Ureter (tissue), 1 donor: ENCODE measurements at places on chromosomes 5 and 9. TPM values are rescaled to one million over a fixed set of nuclear protein-coding genes. Genes with fewer than 3 reads are reported as not detected.
A peak's percentile ranks its signal among the peaks of the same experiment; 100 is the strongest.

GRCh38 chr5:54705994-54706653 lies 188.6 kb downstream of the SNX18 start:
- no peak for DNase-seq

GRCh38 chr9:135228983-135229625 lies 141.6 kb downstream of the OLFM1 start:
- DNase-seq, result no peak

The GMCL2 gene
- total RNA-seq, result not detected

DNA sequence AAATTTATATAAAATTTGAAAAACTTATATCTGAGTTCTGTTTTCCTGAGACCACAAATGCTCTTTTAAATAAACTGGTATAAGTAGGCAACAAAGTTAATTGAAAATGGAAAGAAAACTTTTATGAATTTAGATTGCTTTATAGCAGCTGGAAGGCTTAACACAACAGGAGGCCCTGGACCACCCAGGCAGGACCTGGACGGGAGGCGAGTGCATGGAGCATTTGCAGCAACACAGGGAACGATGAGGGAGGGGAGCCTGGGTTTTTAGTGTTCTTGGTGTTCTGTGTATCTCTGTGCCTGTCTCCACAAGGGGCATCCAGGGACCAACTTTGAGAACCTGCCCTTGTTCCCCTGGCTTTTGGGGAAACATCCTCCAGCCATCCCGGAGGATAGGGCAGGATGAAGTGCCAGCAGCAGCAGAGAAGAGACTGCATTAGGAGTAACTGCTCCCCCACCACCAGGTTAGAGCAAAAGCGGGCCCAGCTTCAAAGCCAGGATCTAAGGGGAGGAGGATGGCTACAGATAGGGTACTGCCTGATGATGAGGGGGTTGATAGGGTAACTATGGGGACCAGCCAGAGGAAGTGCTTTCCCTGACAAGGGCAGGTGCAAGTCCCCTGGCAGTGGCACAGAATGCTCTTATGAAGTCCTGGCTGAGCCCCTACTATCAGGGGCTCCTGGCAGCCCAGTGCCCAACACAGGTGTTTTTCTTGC lies 6.7 kb upstream of the SPATA31E1 start:
- peak; percentile 32 for DNase-seq

The TGFBR1 gene
- total RNA-seq, result 44.7 TPM

- DNase-seq, result no peak
Measured at GRCh38 chr5:53403291-53403690, 77.1 kb upstream of the FST start.

The PCDHA4 gene
- 1.5 TPM for total RNA-seq

The GABRA6 gene
- not detected for total RNA-seq

GRCh38 chr9:112013266-112013665 lies 116.7 kb downstream of the UGCG start:
- DNase-seq, result no peak

The C9orf50 gene
- total RNA-seq, result not detected

The IDNK gene
- 7.8 TPM for total RNA-seq

DNA sequence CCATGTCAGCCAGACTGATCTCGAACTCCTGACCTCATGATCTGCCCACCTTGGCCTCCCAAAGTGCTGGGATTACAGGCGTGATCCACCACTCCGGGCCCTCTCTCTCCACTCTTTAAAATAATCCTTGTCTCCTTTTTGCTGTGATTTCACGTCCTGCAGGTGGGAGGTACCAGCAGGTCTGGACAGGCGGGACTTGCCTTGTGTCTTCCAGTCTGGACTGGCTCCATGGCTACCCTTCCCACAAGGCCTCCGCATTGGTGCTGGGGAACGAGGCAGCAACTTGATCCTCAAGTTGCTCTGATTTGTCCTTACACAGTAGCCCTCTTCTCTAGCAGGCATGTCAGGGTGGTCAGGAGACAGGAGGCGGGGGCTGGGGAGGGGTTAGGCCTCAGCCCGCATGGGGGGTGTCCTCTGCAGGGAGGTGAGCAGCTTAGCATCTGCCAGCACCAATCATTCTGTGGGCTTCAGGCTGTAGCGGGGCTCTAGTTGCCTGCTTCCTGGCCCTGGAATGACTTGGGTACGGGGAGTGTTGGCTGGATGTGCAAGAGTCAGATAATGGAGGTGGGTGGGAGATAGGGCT lies 54.3 kb downstream of the TENT4A start:
- DNase-seq, result no peak

GRCh38 chr9:89603767-89604665 lies 796 bp upstream of the GADD45G start:
- peak; percentile 80 for DNase-seq

DNA sequence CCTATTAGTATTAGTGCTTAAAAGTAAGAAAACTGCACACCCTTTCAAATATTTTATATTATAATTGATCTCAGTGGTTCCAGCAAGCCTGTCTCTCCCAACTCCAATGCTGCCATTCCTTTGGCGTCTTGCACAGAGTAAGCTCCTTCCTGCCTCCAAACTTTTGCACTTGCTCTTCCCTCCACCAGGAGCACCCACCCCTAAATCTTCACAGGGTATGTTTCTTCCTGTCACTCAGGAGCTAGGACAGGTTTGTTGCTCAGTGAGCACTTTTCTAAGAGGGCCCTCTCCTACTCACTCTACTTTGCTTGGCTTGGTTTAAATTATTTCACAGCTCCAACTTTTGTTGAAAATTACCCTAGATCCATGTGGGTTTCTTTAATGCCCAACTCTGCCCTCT lies 189.1 kb upstream of the ADRA1B start:
- no peak for DNase-seq

- no peak for DNase-seq
Measured at GRCh38 chr9:37104183-37104889, 16.0 kb upstream of the ZCCHC7 start.

GRCh38 chr5:109718216-109718615 lies 28.5 kb downstream of the MAN2A1 start:
- DNase-seq, result no peak

The IRX1 gene
- total RNA-seq, result not detected

The GABRA1 gene
- total RNA-seq, result not detected

DNA sequence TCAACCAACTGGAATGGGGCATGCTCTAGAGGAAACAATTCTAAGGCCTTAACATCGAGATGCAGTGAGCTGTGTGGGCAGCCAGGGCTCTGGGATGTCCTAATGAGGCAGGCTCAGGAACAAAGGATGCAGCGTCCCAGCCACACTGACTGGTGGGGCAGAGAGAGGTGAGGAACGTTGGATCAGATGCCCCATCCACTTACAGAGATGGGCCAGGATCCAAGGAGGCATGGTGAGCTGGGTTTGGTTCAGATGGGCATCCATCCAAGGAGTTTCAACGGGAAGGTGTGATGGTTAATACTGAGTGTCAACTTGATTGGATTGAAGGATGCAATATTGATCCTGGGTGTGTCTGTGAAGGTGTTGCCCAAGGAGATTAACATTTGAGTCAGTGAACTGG lies 15.5 kb upstream of the MARCHF6 start:
- DNase-seq, result no peak

DNA sequence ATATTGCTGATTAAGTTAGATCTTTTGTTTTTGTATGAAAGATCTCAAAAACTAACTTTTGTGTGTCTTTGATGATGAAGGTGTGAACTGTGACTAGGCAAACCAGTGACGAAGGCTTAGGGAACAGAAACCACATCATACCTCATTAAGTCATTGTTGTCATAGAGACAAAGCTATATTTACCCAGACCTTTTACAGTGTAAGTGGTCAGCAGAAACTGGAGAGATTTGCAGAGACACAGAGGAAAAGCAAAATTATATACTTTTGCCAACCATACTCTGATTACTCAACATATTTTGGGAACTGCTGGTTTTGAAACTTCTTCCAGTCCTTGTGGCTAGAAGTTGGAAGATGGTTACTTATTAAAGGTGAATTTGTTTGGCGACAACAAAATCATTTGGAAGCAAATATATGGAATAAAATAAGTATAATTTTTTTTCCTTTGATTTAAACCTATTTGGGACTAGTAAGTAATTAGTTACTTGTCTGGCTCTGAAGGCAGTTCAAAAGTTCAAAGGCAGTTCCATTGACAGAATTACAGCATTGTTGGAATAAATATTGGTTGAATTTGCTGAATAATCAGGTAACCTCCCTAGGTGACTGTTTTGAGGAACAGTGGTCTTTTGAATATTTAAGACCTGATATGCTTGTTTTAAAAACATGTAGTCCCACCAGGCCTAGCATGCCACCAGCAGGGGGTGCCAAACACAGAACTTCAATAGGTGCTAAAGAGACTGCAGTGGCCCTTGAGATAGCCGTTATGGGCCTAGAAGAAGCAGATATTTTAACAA lies 103.8 kb downstream of the RPS23 start:
- DNase-seq, result peak; percentile 46

DNA sequence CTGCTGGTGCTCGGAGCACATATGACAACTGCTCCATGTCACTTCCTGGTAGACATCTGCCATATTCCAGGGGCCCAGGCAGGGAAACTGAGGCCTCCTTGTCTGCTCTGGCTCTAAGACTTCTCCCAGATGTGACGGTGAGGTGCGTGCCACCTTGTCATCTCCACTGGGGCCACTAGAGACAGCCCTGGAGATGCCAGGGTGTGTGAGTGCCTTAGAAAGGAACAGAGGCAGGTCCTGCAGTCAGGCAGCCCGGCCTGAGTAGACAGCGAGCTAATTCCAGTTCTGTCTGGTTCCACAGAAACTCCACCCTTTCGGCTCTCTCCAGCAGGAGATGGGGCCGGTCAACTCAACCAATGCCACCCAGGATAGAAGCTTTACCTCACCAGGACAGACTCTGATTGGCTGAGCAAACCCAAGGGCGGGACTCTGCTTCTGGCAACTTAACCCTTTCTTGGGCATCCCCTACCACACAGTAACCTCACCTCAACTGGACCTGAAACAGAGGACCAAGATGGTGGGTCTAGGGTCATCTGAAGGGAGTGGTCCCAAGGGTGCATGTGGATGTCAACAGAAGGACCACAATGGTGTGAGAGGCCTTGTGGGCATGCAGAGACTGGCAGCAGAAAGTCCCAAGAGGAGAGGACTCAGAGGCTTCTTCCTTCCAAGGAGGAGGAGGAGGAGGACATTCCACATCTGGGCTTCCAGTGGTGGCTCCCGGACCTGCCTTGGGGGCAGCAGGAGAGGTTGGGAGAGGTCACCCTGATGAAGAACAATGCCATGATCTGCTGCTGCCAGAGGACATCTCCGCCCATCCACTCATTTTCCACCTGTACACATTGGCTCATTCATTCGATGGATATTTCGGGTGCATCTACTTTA lies 77.7 kb downstream of the RGS3 start:
- peak; percentile 61 for DNase-seq

GRCh38 chr5:132100672-132101261 lies 27.2 kb downstream of the CSF2 start:
- no peak for DNase-seq

DNA sequence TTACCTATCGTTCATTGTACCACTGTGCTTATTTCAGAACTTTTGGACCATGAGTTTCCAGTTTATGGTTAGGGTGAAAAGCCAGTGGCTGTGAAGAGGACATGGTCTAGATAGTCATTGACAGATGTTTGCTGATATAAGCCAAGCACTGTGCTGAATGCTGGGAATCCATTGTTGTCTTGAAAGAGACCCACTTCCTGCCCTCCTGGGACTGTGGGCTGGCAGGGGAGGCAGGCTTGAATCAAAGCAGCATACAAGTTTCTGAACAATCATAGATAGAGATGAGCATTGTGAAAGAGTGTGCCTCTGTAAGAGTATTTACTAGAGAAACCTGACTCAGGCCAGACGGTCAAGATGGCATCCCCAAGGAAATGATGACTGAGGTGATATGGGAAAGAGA lies 73.4 kb downstream of the NMUR2 start:
- no peak for DNase-seq

DNA sequence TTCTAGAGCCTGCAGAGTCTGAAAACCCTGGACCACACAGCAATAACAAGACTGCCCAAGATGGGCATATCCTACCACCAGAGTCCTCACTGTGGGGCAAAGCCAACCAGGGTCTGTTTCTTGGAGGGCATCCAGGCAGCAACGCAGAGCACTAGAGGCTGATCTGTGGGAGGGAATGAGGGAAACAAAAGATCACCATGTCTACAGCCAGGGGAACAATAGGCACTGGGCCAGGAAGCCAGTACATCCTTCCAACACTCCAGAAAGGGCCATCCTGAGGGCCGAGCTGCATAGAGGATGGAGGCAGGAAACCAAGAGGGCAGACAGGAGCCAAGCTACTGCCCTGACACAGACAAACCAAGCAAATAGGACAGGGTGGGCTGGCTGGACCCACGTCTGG lies 416.1 kb upstream of the IRX4 start:
- no peak for DNase-seq

The TSPAN17 gene
- total RNA-seq, result 33.8 TPM

The CCDC192 gene
- total RNA-seq, result 1.2 TPM
